ENCODE measurements at places on chromosomes 12 and 14.
A peak's percentile ranks its signal among the peaks of the same experiment; 100 is the strongest.

GRCh38 chr14:68703093-68703492 is 89.8 kb downstream of the ZFP36L1 start:
- no peak for DNase-seq

- no peak for DNase-seq
Measured at GRCh38 chr12:21500786-21501257, 613 bp downstream of the RECQL start.

DNA sequence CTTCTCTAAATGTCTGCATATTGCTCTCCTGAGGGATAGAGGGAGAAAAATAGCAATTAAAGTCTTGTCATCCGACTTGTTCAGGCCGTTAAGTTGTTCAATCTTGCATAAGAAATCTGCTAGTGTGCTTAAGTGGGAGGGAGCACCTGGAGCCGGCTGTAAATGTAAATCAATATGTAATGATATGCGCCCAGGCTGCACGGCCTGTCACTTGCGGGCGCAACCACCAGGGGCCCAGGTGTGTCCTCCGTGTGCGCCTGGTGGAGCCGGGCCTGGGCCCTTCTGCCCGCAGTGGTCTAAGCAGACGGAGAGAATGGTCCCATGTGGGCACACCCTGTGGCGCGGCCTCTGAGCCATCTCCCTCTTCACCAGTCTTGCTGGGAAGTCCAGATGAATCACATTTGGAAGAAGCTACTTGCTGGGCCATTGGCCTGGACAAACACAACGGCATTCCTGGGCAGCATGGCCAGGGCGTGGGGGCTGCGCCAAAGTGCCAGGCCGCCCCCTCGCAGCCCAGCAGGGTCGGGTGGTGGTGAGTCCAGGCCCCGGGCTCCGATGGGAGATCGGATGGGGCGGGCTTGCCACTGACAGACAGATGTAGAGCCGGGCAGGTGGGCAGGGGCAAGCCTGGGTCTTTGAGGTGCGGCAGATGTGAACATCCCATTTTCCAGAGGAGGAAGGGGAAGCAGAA is 193.3 kb upstream of the C14orf180 start:
- no peak for DNase-seq

- DNase-seq = no peak
Measured at GRCh38 chr12:43233861-43234260, 318.1 kb downstream of the ADAMTS20 start.

DNA sequence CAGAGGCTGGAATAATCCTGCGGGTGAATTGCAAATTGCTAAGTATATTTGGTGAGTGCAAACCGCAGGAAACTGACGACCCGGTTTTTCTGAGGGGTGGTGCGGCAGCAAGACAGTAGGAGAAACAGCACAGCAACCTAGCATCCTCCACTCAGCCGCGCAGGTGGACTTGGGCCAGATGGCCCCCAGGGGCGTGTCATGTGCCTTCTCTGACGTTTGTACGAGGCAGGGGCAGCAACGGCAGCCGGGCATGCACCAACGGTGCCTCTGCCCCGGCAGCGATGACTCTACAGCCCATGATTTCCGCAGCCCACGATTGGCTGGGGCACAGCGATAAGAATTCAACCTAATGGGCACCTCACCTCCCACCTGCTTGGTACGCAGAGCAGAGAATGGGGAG is 11.1 kb upstream of the CLEC2A start:
- no peak for DNase-seq

- DNase-seq = peak; percentile 32
Measured at GRCh38 chr12:85468356-85469157, 188.5 kb downstream of the ALX1 start.

DNA sequence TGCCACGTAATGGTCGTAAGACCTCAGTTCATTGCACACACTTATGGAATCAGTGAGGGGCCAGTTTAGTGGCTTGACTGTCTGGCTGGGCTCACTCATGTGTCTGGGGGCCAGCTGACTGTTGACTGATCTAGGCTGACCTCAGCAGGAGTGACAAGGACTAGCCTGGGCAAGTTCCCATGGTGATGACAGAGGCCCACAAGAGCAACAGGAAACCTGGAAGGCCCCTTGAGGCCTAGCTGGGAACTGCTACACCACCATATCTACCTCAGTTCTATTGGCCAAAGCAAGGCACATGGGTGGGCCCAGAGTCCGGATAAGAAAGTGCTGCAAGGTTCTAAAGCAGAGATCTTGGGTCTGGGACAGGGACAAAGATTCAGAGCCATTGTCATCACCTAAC is 21.3 kb upstream of the RFLNA start:
- DNase-seq = no peak

Measured in GM04504 (cell line).